ENCODE measurements at places on chromosomes 2 and 18. TPM values are rescaled to one million over a fixed set of nuclear protein-coding genes. Genes with fewer than 3 reads are reported as not detected.

Gene MCFD2
- polyA plus RNA-seq, result 123 TPM

Gene MREG
- 2.5 TPM for polyA plus RNA-seq

Gene AGXT
- not detected for polyA plus RNA-seq

Gene TRIM43
- polyA plus RNA-seq, result 0.23 TPM

Gene ZNF142
- polyA plus RNA-seq, result 8.1 TPM

Measured in SK-N-SH (cell line).